ENCODE measurements at places on chromosomes 6 and 20. TPM values are rescaled to one million over a fixed set of nuclear protein-coding genes. Genes with fewer than 3 reads are reported as not detected.

The TMC2 gene
- polyA plus RNA-seq, result not detected

The TSBP1 gene
- polyA plus RNA-seq, result 0.13 TPM

The CD83 gene
- polyA plus RNA-seq, result 43.8 TPM

The HRH3 gene
- not detected for polyA plus RNA-seq

The USP49 gene
- 1.5 TPM for polyA plus RNA-seq

The RBPJL gene
- not detected for polyA plus RNA-seq

The PRICKLE4 gene
- not detected for polyA plus RNA-seq

The C6orf52 gene
- 1.1 TPM for polyA plus RNA-seq

The CALHM5 gene
- polyA plus RNA-seq, result not detected

The WFDC9 gene
- polyA plus RNA-seq, result not detected

The CCDC170 gene
- polyA plus RNA-seq, result not detected

The ZC3H12D gene
- 8.2 TPM for polyA plus RNA-seq

The CD109 gene
- not detected for polyA plus RNA-seq

The ANGPT4 gene
- polyA plus RNA-seq, result not detected

The TREML2 gene
- polyA plus RNA-seq, result 12.4 TPM

The DAAM2 gene
- polyA plus RNA-seq, result not detected

The SKIC2 gene
- 12.7 TPM for polyA plus RNA-seq

The SNRPB gene
- 334 TPM for polyA plus RNA-seq

The NOTCH4 gene
- polyA plus RNA-seq, result 4.9 TPM

The SRSF6 gene
- polyA plus RNA-seq, result 58.1 TPM

The MYBL2 gene
- 4.6 TPM for polyA plus RNA-seq

The SYCP2 gene
- 0.56 TPM for polyA plus RNA-seq
